Ascending aorta (tissue), 2 donors: ENCODE measurements at places on chromosomes 1 and 21. TPM values are rescaled to one million over a fixed set of nuclear protein-coding genes. Genes with fewer than 3 reads are reported as not detected.

ANKRD34A gene
- 13.6 TPM for total RNA-seq

- no peak overlapping the region for H3K4me3 ChIP-seq
- H3K4me1 ChIP-seq: peaks cover 6% of the 10 kb centered on the region
- DNase-seq: no peak
- H3K36me3 ChIP-seq: no peaks in the 10 kb centered on the region
- H3K27ac ChIP-seq: no peak overlapping the region
- no peaks in the 10 kb centered on the region for H3K27me3 ChIP-seq
Observed at GRCh38 chr1:155307247-155307740, 1.4 kb upstream of the FDPS start.

- H3K4me3 ChIP-seq: no peak overlapping the region
- H3K27me3 ChIP-seq: no peaks in the 10 kb centered on the region
- no peaks in the 10 kb centered on the region for H3K36me3 ChIP-seq
Observed at GRCh38 chr21:34054259-34054658, 19.1 kb upstream of the MRPS6 start.

LCE1F gene
- not detected for total RNA-seq

DNA sequence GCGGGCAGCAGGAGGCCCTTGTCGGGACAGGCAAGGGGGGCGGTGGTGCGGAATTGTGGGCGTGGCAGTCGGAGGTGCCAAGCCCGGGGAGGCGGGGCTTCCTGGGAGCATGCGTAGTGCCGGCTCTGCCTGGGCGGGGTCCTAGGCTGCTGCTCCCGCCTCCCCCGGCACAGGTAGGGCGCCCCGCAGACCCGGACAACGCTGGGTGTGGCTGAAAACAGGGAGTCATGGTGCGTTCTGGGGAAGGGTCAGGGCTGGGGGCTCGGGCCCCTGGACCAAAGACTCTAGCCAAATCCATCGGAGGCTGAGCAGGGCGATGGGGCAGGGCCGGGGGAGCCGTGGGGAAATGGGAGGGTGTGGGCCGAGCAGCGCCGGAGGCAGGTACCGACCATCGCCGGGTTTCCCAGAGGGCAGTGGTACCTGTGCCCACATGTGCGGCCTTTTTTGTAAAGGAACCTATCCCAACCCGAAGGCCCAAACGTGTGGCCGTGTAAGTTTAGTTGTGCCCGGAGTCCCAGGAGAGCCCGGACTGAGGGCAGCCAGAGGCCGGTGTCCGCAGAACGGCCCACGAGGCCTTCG, 231.9 kb downstream of the SDCCAG8 start:
- H3K4me3 ChIP-seq: peak overlapping the region; percentile 16
- H3K36me3 ChIP-seq: no peaks in the 10 kb centered on the region
- no peaks in the 10 kb centered on the region for H3K4me1 ChIP-seq
- H3K27ac ChIP-seq: no peak overlapping the region
- no peaks in the 10 kb centered on the region for H3K27me3 ChIP-seq
- no peak for DNase-seq

SELL gene
- total RNA-seq: 1.9 TPM

SERTAD4 gene
- total RNA-seq: 4.0 TPM

SLAMF9 gene
- not detected for total RNA-seq

DNA sequence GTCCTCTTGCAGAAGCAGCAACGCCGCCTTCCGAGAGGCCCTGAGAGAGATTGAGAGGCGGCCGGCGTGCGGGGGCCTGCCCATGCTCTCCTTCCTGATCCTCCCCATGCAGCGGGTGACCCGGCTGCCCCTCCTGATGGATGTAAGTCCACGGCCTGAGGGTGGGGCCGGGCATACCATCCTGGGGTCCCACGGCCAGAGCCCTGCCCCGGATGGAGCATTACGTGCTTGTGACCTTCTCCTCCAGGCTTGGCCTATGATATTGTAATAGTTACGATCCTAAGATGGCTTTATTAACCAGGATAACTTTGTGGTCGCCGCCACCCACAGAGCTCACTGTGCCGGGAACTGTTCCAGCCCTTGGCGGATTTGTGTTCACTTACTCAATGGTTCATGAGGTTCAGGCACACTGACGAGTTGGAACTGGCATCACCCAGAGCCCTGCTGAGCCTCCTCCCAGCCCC, 18.9 kb downstream of the ARHGEF16 start:
- H3K27me3 ChIP-seq: peaks cover 9% of the 10 kb centered on the region
- no peaks in the 10 kb centered on the region for H3K36me3 ChIP-seq
- H3K4me3 ChIP-seq: no peak overlapping the region
- no peaks in the 10 kb centered on the region for H3K4me1 ChIP-seq
- no peak overlapping the region for H3K27ac ChIP-seq

AMY1A gene
- not detected for total RNA-seq

DNA sequence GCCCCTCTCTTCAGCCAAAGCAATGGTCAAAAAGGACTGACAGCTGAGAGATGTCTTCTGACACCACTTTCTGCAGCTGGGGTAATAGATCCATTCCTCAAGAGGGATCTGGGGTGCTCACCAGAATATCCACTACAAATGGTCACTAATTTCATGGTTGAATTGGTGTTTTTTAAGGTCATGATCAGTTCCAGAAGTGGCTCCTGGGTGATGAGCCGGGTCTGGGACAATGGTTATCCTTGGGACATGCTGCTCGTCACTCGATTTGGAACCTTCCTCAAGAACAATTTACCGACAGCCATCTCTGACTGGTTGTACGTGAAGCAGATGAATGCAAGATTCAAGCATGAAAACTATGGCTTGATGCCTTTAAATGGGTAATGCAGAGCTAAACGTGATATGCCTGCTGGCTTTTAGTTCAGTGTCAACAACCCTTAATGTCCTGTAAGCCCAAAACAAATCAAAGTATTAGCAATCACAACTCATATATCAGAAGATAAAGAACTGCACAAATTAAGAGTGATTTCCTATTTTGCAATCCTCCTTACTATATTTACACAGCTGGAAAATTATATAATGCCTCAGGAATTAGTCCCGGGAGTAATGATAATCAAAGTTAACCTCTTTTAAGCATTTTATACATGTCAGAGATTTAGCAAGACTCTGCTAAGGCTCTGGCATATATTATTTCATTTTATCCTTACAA, 20.1 kb downstream of the FMO3 start:
- H3K36me3 ChIP-seq: no peaks in the 10 kb centered on the region
- H3K4me3 ChIP-seq: no peak overlapping the region
- DNase-seq: no peak
- H3K27ac ChIP-seq: peak overlapping the region; percentile 68

- no peak overlapping the region for H3K4me3 ChIP-seq
- no peak for DNase-seq
- H3K27ac ChIP-seq: no peak overlapping the region
- no peaks in the 10 kb centered on the region for H3K27me3 ChIP-seq
Observed at GRCh38 chr21:15260604-15261003, 195.8 kb upstream of the NRIP1 start.

TBX15 gene
- 1.8 TPM for total RNA-seq

- no peaks in the 10 kb centered on the region for H3K27me3 ChIP-seq
- H3K36me3 ChIP-seq: no peaks in the 10 kb centered on the region
- H3K27ac ChIP-seq: no peak overlapping the region
- H3K4me3 ChIP-seq: no peak overlapping the region
- no peak for DNase-seq
- no peaks in the 10 kb centered on the region for H3K4me1 ChIP-seq
Observed at GRCh38 chr1:200243042-200243437, 166.8 kb downstream of the ZNF281 start.

DNA sequence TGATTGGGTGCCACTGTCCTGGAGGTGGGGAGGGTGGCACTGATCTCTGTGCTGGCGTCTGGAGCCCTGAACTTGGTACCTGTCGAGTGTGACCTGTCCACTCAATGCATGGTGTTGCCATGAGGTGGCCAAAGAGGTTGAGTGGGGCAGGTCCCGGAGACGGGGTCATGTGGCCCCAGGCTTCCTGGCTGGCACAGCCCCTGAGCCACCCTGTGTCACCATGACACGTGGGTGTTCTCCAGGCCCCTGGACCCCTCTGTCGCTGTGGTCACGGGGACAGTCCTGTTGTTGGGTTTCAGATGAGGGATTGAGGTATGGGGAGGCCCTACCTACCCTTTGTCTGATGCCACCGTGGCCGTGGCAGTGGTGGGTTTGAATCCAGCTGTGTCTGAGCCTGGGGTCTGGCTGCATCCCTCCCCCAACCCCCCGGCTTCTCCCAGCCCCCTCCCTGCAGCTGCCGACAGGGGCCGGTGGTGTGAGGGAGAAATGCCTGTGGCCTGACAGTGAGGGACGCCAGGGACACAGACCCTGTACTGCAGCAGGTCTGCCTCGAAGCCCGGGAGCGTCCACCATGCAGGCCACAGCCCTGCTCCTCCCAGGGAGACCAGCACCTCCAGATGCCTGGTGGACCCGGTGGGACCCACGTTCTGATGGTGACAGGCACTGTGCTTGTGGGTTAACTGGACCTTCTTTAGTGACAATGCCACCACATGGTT, 12.0 kb downstream of the TRPM2 start:
- H3K4me3 ChIP-seq: no peak overlapping the region
- no peaks in the 10 kb centered on the region for H3K36me3 ChIP-seq
- no peak for DNase-seq
- H3K27me3 ChIP-seq: no peaks in the 10 kb centered on the region
- H3K27ac ChIP-seq: no peak overlapping the region

- H3K4me3 ChIP-seq: no peak overlapping the region
Observed at GRCh38 chr1:193539731-193540459, 353.5 kb upstream of the B3GALT2 start.

COG2 gene
- 8.4 TPM for total RNA-seq

GRCh38 chr1:16006010-16006409, 2.0 kb downstream of the SRARP start:
- no peaks in the 10 kb centered on the region for H3K4me1 ChIP-seq
- no peaks in the 10 kb centered on the region for H3K36me3 ChIP-seq
- no peak for DNase-seq
- no peak overlapping the region for H3K27ac ChIP-seq
- H3K27me3 ChIP-seq: no peaks in the 10 kb centered on the region

DNA sequence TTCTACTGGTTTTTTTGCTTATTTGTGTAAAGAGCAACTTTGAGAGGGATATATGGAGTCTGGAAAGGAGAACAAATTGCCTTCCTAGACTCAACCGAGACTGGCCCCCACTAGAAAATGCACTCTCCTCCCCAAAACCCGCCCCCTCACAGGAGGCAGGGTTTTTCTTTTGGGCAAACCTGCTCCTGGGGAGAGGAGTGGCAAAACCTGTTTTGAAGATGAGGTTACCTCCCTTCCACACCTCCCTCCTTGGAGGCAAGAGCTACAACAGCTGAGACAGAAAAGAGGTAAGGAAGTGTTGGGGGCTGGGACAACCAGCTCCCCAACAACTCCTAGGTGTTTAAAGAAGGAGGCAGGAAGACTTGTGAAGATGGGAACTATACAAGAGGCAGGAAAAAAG, at the start of gene BNIPL:
Gene BNIPL (plus strand): TSS at position 231 of the 400 bp plus-strand sequence. CDS start 140 bp downstream, at position 371.
- DNase-seq: no peak
- H3K4me3 ChIP-seq: no peak within 1 kb of the TSS
- H3K36me3 ChIP-seq: peaks cover 13% of the 10 kb centered on the region
- H3K27ac ChIP-seq: no peak within 1 kb of the TSS
- H3K27me3 ChIP-seq: no peaks in the 10 kb centered on the region

- no peak overlapping the region for H3K27ac ChIP-seq
- no peak overlapping the region for H3K4me3 ChIP-seq
- no peaks in the 10 kb centered on the region for H3K27me3 ChIP-seq
Observed at GRCh38 chr1:165423136-165423535, 21.8 kb downstream of the RXRG start.

DNA sequence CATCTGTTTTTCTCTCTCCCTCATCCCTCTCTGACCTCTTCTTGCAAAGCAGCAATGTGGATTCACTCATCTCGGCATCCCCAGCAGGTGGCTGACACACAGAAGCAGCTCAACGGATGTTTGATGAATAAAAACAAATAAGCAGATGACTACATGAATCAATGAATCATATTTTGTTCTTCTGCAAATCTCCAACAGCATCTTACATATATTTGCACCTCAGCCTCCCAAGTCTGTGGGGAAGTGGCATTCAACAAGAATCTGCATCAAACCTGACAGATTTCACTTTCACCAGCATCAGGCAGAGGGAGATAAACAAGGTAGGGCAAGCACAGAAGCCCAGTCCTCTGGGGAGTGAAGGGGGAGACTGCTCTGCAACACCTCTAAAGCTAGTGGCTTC, 34.0 kb downstream of the CAPN8 start:
- no peaks in the 10 kb centered on the region for H3K27me3 ChIP-seq
- no peak overlapping the region for H3K27ac ChIP-seq
- DNase-seq: no peak
- H3K4me3 ChIP-seq: no peak overlapping the region
- H3K36me3 ChIP-seq: no peaks in the 10 kb centered on the region
